ENCODE measurements at places on chromosomes 2 and 18.

- no peak for DNase-seq
These were observed 38.4 kb downstream of the LAMA1 start for GRCh38 chr18:7079231-7079630.

DNA sequence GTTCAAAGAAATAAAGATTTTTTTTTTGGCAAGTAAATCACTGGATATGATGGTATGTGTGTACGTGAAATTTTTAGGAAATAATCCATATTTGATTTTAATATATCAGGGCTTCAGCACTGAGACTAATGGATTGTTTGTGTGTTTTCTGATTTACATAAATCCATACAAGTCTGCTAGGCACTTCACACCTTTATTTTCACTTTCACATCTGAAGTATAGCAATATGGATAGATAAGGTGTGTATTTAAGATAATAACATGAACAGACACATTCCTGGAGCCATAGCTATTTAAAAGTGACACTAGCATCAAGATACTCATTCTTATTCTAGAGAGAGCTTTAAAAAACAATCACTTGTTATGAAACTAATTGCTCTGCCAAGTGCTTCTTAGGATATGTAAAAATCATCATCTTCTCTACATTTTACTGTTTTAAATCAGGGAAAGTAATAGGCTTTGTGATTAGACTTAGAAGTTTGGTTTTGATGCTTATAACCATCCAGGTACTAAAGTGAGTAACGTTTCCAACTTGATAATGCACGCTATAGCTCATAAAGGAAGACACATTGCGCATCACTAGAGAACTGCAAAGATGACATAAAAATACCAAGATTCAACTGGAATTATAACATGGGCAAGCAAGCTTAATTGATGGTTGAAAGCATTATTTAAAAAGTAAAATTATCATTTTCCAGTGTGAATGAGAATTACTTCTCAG, 208.9 kb downstream of the ZEB2 start:
- no peak for DNase-seq

GRCh38 chr2:16678964-16679363, 13.3 kb upstream of the CYRIA start:
- no peak for DNase-seq

GRCh38 chr2:115939902-115940301, 1497.5 kb downstream of the DPP10 start:
- DNase-seq: no peak

DNA sequence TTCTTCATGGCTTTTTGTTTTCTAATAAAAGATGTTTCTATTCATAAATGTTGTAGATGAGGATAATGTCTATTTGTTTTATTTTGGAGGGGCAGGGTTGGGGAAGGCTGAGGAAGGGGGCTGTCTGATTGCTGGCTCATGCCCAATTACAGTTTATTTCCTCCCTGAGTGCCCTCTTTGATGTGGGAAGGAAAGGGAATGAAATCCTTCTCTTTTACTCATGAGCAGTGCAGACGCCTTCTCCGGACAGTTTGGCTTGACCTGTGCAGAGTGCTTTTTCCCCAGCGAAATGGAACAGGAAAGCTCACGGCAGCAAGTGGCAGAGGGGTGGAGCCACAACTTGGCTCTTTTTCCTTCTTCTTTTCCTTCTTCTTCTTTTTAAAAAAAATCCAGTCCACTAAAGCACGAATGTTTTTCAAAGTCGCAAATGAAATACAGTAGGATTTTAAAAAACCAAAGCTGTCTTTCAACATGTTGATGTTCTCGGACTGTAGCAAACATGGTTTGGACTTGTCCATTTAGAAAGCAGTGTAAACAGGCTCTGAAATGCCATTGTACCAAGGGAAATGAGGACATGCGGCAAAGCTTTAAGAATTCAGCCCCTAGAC, 34.5 kb downstream of the RAB31 start:
- no peak for DNase-seq

DNA sequence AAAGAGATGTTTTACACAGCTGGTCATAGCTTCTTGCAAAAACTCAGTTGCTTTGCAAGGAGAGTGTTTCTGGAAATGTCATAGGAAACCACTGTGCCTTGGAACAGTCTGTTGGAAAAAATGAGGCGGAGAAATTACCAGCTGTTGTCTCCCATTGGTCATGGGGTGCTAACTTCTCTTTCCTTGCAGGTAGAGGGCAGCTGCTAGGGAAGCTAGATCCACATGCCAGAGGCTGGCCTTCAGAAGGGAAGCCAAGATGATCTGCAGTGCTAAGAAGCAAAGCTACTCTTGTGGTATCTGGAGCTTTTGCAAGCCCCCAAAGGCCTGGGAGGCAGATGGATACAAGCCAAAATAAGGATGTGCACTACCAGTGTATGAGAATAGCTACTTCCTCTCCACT, 34.8 kb upstream of the LAMA1 start:
- no peak for DNase-seq

DNA sequence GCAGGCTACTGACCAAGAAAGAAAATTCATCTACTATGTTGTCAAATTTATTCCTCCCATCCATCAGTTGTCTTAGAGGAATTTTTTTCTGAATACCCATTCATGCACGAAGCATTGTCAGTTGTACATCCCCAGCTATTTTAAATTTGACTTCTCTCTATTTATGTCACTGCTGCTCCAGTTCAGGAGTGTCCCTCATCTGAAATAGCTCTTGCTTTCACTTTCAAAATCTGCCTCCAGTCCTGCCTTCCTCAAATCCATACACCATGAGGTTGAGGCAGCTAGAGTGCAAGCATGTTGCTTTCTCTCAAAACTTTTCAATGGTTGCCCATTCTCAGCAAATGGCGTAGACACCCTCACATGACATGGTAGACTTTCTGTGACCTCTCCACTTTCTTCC, 335.4 kb upstream of the CDH2 start:
- no peak for DNase-seq

GRCh38 chr18:22169011-22169888, at the start of gene GATA6:
Gene GATA6, plus strand, starts transcription at chr18:22169589. Its CDS starts 1,556 bp downstream, at chr18:22171145.
- no peak for DNase-seq

DNA sequence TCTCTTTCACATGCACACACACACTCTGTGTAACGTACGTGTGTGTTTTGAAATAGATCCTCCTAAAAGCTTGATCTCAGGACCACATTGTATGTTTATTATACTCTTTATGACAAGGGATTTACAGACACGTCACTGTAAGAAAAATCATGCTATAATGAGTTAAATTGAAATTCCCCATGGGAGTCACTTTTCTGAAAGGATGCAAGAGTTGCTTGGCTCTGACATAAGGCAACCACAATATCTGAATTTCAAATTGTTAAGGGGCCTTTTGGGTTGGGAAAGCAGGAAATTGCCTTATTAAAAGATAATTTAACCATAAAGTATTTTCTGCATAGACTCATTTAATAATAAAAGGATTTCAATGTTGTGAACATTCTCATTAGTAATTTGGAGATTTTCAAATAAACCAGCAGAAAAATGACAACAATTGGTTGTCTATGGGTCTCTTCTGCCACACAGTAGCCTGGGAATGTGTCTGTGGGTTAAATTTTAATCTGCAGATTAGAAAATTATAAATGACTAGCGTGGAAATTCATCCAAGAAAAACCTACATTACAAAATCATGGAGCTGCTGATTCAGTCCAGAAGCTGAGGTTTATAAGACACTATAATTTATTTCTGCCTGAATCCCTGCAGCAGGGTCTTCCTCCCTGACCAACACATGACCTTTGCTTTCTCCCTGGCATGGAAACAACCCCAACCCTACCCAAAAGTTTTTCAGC, 75.9 kb upstream of the PID1 start:
- DNase-seq: no peak

DNA sequence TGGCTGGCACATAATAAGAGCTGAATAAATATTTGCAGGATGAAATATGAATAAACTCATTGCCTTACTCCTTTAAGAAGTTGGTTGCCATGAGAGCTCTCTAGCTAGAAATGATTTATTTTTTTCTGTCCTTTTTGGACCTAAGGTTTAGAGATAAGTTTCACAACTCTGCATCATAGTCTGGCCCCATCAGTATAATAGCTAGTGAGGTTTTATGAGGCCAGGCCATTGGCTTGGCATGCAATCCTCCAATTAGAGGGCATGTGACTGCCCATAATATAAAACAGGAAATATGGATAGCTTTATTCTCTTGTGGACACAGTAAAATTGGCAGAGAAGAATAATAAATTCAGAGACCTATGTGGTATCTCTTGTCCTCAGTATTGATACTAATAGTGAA, 26.2 kb upstream of the INSIG2 start:
- DNase-seq: no peak

GRCh38 chr2:146228466-146229058, 1616.3 kb upstream of the ACVR2A start:
- DNase-seq: no peak

DNA sequence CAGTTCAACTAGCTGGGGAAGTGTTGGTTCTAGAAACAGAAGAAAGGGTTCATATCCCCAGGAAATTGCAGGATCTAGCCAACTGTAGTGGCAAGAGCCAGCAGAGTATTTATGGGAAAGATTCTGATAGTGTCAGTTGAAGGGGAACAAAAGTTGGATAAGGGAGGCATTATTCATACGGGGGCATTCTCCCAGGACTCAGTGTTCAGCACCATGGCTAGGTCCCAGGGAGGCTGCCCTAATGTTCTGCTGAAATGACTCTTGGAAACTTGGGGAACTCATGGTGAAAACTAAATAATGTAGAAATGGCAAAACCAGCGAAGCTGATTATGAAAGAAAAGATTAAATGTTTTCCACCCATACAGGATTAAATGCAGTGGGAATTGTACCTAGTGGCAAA, 543.7 kb downstream of the TRIB2 start:
- no peak for DNase-seq

GRCh38 chr2:109613922-109614714, at the start of the genes SEPTIN10 and SOWAHC:
Gene SEPTIN10, minus strand, starts transcription at chr2:109613966. Its CDS starts 139 bp downstream, at chr2:109613827.
Gene SOWAHC, plus strand, starts transcription at chr2:109614364. Its CDS starts 126 bp downstream, at chr2:109614490.
- DNase-seq: peak; percentile 80

- DNase-seq: no peak
These were observed 807.3 kb downstream of the NR4A2 start for GRCh38 chr2:155525199-155525598.

Measured in NCI-H187 (cell line).